ENCODE measurements at places on chromosomes 3 and 15.

- DNase-seq, result no peak
Measured at GRCh38 chr15:100112061-100112420, 229.7 kb downstream of the ADAMTS17 start.

GRCh38 chr15:67741308-67741707 lies 84.0 kb upstream of the SKOR1 start:
- DNase-seq, result no peak

- DNase-seq, result no peak
Measured at GRCh38 chr3:156016902-156017301, 103.5 kb upstream of the KCNAB1 start.

DNA sequence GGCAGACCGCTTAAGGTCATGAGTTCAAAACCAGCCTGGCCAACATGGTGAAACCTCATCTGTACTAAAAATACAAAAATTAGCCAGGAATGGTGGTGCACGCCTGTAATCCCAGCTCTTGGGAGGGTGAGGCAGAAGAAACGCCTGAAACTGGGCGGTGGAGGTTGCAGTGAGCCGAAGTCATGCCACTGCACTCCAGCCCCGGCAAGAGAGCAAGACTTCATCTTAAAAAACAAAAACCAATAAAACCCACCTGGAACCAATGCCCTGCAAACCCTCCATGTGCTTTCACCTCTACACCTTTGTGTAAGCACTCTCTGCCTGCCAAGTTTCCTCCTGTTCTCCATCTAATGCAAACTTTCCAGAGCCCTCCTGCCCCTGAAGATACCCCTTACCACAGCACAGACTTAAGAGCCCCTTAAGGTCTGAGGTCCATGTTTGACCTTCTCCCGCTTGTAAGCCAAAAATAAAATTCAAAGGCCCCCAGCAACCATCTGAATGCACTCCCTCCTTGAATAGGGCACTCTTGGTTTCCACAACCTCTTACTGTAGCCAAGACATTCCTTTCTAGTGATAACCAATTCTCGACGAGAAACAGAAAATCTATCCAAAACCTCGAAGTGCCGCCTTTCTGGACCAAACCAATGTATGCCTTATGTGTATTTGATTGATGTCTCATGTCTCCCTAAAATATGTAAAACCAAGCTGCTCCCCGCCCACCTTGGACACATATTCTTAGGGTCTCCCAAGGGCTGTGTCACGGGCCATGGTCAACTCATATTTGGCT lies 3.0 kb downstream of the RPL32 start:
- DNase-seq, result no peak

DNA sequence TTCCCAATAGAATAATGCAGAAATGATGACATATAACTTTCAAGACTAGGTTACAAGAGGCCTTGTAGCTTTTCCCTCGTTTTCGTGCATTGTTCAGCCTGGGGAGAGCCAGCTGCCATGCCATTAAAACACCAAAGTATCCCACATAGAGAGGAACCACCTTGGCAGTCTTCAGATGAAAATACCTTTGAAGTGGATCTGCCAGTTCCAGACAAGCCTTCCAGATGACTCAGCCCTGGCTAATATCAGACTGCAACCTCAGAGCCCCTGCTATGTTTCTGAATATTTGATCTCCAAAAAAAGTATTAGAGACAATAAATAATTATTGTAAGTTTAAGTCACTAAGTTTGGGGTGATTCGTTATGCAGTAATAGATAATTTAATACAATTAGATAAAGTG lies 294.3 kb upstream of the GBE1 start:
- DNase-seq, result no peak

GRCh38 chr3:126184465-126185000 lies 4.1 kb upstream of the ALDH1L1 start:
- no peak for DNase-seq

- DNase-seq, result no peak
Measured at GRCh38 chr15:60162968-60163355, 158.9 kb downstream of the FOXB1 start.

GRCh38 chr15:89381331-89381730 lies 46.7 kb upstream of the POLG start:
- DNase-seq, result no peak

DNA sequence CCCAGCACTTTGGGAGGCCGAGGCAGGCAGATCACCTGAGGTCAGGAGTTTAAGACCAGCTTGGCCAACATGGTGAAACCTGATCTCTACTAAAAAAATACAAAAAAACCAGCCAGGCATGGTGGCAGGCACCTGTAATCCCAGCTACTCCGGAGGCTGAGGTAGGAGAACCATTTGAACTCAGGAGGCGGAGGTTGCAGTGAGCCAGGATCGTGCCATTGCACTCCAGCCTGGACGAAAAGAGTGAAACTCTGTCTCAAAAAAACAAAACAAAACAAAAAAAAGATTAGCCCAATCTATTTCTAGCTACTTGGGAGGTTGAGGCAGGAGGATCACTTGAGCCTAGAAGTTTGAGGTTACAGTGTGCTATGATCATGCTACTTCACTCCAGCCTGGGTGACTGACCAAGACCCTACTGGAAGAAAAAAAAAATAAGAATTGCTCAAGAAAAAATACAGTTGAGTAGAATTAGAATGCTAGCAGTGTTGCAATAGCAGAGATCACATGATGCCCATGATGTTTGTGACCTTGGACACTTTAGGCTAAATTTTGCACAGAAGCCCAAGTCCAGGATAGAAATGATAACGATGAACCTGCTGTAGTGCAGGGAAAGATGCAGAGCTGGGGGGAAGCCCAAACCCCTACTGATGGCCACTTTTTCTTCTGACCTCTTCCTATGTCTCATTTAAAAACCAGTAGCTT lies 162.2 kb downstream of the LPP start:
- no peak for DNase-seq

- no peak for DNase-seq
Measured at GRCh38 chr3:129409541-129409940, 18.9 kb downstream of the EFCAB12 start.

DNA sequence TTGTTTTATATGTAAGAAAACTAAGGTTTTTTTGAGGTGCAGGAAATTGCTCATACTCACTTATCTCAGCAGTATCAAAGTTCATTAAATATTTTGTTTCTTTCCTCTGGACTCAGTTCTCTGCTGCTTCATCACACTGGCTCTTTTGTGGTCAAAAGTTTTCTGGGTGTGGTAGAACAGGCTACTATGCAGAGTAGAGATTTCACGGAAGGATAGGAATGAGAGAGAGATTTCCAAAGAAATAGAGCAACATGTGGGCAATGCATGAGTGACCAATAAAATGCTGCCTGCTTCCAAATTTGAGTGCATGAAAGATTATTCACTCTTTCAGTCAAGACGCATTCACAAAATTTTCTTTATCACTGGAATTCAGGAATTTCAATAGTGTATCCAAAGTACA lies 577.3 kb upstream of the SEMA6D start:
- DNase-seq, result no peak

DNA sequence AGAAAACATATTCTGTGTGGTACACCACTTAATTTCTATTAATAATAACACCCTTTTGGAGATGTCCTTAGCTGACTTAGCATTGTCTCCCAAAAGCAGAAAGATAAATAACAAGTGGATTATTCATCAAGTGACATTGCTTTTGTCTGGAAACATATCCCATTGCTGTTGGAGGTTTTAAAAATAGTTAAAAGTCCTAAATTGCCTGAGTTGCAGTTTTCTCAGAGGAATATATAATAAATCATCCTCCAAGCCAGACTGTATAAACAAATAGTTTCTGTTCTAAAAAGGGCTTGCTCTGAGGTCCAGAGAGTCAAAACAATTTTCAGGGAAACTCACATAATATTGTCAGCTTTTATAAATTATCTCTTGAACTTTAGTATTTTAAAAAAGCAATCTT lies 60.4 kb upstream of the CD96 start:
- no peak for DNase-seq

GRCh38 chr15:62866366-62866765 lies 176.2 kb upstream of the TPM1 start:
- DNase-seq, result no peak

DNA sequence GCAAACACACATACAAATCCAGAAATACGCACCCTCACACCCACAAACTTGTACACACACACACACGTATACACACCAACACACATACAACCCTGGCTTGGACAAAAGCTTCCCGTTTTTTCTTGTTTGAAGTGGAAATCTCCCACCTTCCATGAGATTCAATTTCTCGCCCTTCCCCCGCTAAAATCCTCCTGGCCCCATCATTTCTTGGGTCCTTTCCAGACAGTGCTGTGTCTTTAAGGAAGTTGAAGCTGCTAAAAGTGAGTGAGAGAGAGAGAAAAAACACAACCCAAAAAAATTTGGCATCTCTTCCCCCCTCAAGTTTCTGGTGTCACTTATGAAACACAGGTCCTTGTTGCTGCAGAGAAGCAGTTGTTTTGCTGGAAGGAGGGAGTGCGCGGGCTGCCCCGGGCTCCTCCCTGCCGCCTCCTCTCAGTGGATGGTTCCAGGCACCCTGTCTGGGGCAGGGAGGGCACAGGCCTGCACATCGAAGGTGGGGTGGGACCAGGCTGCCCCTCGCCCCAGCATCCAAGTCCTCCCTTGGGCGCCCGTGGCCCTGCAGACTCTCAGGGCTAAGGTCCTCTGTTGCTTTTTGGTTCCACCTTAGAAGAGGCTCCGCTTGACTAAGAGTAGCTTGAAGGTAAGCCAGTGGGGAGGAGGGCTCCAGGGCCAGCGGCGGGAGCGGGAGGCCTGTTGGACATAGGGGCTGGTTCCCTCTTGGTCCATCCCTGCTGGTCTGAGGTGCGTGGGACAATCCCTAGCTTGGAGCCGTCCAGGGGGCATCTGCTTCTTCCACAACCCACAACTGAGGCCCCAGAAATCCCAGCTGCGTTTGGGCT lies at the start of gene ISLR:
ISLR (plus strand) TSS at position 331 of the 839 bp plus-strand sequence. CDS start 1,149 bp downstream, outside the sequence.
- DNase-seq, result no peak

DNA sequence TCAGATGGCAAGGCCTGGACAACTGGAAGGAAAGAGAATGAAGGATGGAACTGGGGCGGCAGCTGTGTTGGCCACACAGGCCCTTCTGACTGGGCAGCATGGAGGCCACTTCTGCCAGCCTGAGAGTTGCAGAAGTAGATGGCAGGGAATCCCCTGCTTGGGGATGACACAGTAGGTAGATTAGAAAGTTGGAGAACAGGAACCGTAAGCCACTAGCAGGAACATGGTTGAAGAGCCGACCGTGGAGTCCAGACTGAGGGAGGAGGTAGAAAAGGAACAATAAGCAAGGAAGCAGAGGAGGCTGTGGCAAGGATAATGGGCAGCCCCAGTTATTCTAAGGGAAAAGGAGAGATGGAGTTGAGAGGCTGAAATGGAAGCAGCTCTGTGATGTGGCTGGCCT lies 26.4 kb upstream of the ZNF774 start:
- DNase-seq, result no peak

DNA sequence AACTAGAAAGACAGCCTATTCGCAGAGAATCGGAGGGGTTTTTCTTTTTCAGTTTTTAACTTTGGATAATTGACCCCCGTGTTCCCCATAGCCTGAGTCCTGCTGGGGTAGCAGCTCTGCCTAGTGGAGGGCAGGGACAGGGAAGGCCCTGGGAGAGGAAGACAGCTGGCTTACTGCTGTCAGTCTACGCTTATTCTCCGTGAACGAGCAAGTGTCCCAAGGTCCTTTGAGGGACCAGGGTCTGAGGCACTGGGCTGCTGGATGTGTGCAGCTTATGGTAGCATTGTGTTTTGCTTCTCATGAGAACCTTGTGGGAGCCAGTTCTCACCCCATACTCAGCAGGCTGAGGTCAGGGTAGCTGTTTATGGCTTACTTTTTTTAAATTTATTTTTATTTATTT lies 3.0 kb downstream of the LIMD1 start:
- DNase-seq, result no peak

- no peak for DNase-seq
Measured at GRCh38 chr3:24373198-24373959, 121.3 kb downstream of the THRB start.

DNA sequence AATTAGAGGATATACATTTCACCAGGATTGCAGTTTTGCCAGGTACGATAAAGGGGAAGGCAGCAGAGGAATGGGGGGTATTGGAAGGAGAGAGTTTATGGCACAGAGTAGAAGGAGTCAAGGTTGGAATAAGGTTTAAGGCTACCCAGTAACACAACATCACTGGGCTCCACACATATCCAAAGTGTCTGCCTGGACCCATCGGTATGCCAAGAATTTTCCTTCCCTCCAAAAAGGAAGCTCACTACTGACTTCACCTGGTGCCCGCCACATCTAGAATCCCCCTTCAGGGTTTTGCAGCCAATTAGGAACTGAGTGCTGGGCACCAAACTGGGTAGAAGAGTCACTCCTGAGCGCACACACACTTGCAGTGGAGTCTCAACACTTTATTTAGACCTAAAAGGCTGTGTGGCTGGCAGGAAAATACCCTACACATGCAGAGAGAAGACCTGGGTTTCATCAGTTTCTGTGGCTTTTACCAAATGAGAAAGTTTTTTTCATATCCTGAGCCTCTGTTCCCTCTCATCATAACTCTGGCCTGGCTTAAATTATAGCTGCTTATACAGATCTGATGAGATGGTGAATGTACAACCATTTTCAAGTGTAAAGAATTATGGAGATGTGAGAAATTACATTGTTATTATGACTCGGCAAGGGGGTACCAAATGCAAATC lies 190.8 kb upstream of the LPP start:
- DNase-seq, result no peak

Measured in hematopoietic multipotent progenitor cell treated with erythropoietin and hydrocortisone succinate and interleukin-3 and kit ligand, for 17 days (in vitro differentiated cells).